HEK293T (cell line): ENCODE measurements at places on chromosomes 12 and 14.
A peak's percentile ranks its signal among the peaks of the same experiment; 100 is the strongest.

DNA sequence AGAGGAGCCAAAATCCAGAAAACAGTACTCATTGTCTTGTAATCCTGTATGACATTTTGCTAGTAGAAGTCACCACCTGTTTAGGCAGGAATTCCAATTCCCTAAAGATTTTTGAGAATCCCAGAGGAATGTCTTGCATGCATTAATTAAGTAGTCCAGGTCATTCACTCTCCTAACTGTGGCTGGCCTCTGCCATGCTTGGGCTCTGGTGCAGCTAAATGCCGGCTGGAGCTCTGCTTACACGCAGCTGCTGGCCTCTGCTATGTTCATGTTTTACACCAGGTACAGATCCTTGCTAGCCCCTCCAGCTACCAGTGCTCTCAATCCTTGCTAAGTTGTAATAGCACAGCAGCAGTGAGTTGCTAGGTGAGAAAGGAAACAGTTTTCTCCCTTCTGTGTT is 16.3 kb upstream of the HIF1A start:
- no peak for DNase-seq

DNA sequence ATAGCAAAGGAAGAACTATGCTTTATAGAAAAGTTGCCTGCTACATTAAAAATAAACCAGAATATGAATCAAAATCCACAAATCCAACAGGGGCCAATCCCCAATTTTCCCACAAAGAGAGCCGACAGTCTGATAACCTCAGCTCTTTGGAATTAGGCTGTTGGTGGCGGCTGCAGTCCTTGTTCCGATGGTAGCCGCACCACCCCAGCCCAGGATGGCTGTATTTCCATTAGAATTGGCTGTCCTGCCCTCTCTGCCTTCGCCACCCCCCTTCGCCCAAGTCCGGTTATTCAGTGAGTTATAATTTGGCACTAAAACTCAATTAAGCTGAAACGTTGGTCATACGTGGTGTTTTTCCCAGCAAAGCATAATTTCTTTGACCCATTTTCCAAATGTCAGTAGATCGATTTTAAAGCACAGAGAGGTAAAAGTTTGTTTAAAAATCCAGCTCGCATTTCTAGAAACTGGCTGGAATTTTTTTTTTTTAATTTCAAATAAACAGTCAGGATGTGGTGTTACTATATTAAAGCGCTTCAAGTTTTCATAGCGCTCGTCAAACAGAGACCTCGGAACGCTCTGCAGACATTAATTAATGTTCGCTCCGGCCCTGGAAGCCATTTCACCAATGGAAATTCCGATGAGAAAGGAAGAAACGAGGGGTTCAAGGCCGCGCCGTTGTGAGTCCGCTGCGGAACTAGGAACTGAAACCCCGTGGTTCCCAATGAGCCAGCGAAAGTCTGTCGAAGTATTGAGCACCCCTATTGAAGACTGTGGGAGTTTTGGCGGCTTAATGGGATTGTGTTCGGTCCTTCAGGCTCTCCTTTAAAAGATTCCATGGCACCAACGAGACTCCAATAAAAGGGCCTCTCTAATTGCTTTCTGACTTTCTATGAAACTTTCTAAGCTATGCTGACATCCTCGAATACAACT is 104.8 kb upstream of the DIO3 start:
- no peak for DNase-seq

DNA sequence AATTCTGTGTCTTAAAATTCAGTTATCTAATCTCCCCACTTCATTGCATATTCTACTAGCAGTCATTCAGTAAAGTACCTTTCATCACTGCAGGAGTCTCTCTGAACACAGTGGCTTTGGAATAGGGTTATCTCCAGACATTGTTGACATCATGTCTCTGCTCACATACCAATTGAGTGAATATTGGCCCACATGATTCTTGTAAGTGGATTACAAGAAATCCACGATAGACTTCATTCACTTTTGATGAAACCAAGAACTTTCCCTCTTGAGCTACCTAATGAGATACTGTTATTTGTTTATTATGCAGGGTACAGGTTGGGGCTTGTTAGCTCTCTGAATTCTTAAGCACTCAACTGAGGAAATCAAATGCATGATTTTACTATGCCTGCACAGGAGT is 284.9 kb downstream of the RAD51B start:
- DNase-seq: peak; percentile 39

- DNase-seq: no peak
Measured at GRCh38 chr12:19597167-19598026, 158.1 kb downstream of the AEBP2 start.

- DNase-seq: no peak
Measured at GRCh38 chr12:98446060-98446459, 69.3 kb upstream of the TMPO start.

DNA sequence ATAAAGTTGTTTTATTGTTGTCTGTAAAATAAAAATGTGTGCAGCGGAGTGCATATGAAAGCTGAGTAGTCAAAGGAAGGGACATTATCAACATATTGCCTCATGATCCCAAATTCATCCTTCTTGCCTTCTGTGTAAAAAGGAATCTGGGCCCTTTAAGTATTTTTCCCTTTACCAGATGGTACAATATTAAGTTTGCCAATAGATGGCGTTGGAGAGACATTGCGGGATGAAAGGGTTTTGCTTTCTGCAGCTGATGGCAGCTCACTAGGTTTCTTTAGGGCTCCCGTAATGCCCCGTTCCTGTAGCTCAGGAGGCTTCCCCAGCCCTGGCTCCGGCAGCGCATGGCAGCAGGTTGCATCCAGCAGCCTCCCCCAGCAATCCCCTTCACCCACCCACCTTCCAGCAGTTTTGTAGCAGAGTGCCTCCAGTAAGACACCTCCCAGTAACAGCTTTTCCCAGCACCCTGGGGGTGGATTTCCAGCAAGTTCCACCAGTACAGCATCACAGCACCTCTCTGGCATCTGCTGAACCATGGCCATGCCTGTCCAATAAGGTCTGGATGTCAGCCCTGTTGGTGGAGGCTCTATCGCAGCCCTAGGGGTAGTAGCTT is 354.4 kb downstream of the MED13L start:
- peak; percentile 39 for DNase-seq

DNA sequence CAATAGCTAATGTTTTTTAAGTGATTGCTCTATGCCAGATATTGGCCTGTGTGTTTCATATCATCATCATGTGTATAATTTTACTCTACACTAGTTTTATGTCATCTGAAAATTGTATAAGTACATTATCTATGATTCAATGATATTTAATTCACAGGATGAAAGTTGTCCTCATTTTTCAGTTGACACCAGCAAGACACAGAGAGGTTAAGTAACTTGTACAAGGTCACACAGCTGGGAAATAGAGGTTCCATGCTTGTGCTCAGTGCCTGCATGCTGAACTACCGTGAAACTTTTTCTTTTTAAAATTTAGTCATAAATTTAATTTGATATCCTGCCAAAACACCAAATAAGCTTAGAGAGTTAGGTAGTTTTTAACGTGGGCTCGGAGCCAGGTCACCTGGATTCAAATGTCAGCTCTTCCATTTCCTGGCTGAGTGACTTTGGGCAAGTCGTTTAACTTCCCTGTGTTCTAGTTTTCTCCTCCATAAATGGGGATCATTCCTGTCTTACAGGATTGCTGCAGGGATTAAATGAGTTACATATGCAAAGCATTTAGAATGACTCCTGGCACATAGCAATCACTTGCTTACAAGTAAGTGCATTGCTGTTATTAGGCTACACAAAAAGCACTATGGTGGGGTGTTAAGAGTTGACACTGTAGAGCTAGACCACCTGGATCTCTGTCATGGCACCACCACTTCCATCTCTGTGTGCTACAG is 183.9 kb downstream of the ETV6 start:
- no peak for DNase-seq

- no peak for DNase-seq
Measured at GRCh38 chr14:96078625-96079016, 39.5 kb downstream of the C14orf132 start.

DNA sequence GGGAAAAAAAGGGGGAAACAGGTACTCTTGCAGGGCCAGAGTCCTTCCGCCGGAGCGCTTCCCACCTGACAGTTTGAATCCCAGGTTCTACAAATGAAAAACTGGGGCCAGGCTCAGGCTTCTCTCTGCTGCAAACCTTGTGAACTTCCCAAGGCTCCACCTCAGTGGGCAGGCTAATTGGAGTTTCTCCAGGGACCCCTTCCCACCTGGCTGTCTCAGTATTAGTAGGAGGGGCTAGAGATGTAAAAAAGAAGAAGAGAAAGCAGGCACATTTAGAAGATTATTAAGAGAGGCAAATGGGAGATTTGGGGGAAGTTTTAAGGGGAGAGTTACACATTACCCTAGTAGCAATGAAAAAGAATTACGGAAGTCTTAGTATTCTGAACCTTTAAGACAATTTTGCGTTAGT is 20.0 kb upstream of the CLEC2D start:
- no peak for DNase-seq
